ENCODE measurements at places on chromosomes 2 and 18. TPM values are rescaled to one million over a fixed set of nuclear protein-coding genes. Genes with fewer than 3 reads are reported as not detected.

Gene CCBE1
- not detected for total RNA-seq

Gene COL3A1
- not detected for total RNA-seq

- H3K4me3 ChIP-seq: no peak overlapping the region
- no peak for DNase-seq
- H3K36me3 ChIP-seq: peaks cover 4% of the 10 kb centered on the region
- H3K4me1 ChIP-seq: peaks cover 19% of the 10 kb centered on the region
- H3K27ac ChIP-seq: no peak overlapping the region
- peaks cover 19% of the 10 kb centered on the region for H3K27me3 ChIP-seq
Observed at GRCh38 chr18:31633392-31634330, 42.0 kb downstream of the TTR start.

DNA sequence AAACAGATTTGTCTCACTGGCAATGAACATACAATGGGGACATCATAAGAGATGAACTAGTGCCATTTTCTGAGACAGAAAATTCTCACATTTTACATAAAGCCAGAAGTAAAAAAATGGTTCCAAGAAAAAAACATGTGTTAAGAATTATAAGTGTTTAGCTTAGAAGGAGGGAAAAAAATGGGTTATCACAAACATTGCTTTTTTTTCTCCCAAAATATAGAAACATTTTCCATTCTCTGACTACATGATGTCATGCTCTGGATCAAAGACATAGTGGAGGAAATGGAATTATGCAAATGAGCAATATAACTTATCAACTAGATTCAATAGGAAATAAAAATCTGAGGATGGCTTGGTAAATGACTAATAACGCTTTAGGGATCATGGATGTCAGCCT is 49.8 kb downstream of the SPATS2L start:
- no peak overlapping the region for H3K4me3 ChIP-seq
- peaks cover 4% of the 10 kb centered on the region for H3K27me3 ChIP-seq
- H3K27ac ChIP-seq: no peak overlapping the region
- no peaks in the 10 kb centered on the region for H3K36me3 ChIP-seq
- H3K4me1 ChIP-seq: no peaks in the 10 kb centered on the region

GRCh38 chr2:160736148-160737028 is 242.8 kb upstream of the RBMS1 start:
- no peaks in the 10 kb centered on the region for H3K36me3 ChIP-seq
- H3K27ac ChIP-seq: no peak overlapping the region
- H3K27me3 ChIP-seq: no peaks in the 10 kb centered on the region
- no peaks in the 10 kb centered on the region for H3K4me1 ChIP-seq
- H3K4me3 ChIP-seq: no peak overlapping the region

- no peak overlapping the region for H3K4me3 ChIP-seq
- no peak for DNase-seq
- H3K27ac ChIP-seq: no peak overlapping the region
- H3K36me3 ChIP-seq: no peaks in the 10 kb centered on the region
Observed at GRCh38 chr18:58793361-58793760, 71.3 kb upstream of the ZNF532 start.

- DNase-seq: no peak
- H3K27ac ChIP-seq: no peak overlapping the region
- H3K36me3 ChIP-seq: no peaks in the 10 kb centered on the region
- peaks cover 4% of the 10 kb centered on the region for H3K4me1 ChIP-seq
Observed at GRCh38 chr2:26318950-26319349, 27.0 kb upstream of the SELENOI start.

- no peaks in the 10 kb centered on the region for H3K36me3 ChIP-seq
- no peak for DNase-seq
- H3K4me3 ChIP-seq: no peak overlapping the region
- peaks cover 3% of the 10 kb centered on the region for H3K4me1 ChIP-seq
- H3K27ac ChIP-seq: no peak overlapping the region
- peaks cover 66% of the 10 kb centered on the region for H3K27me3 ChIP-seq
Observed at GRCh38 chr18:499776-500631, 497 bp downstream of the COLEC12 start.

GRCh38 chr2:237278568-237278967 is 135.4 kb downstream of the COL6A3 start:
- H3K36me3 ChIP-seq: no peaks in the 10 kb centered on the region
- no peak for DNase-seq
- H3K27ac ChIP-seq: no peak overlapping the region
- H3K4me3 ChIP-seq: no peak overlapping the region

DNA sequence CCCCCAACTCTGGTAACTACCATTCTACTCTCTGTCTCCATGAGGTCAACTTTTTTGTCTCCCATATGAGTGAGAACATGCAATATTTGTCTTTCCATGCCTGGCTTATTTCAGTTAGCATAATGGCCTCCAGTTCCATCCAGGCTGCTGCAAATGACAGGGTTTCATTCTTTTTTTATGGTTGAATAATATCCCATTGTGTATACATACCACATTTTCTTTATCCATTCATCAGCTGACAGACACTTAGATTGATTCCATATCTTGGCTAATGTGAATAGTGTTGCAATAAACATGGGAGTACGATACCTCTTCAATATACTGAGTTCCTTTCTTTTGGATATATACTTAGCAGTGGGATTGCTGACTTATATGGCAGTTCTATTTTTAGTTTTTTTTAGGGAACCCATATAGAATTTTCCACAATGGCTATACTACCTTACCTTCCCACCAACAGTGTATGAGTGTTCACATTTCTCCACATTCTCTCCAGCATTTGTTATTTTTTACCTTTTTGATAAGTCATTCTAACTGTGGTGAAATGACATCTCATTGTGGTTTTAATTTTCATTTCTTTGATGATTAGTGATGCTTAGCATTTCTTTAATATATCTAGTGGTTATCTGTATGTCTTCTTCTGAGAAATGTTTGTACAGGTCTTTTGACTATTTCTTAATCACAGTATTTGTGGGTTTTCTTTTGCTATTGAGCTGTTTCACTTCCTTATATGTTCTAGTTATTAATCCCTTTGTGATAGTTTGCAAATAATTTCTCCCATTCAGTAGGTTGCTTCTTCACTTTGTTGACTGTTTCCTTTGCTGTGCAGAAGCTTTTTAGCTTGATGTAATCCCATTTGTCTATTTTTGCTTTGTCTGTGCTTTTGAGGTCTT is 112.2 kb downstream of the SRBD1 start:
- H3K4me1 ChIP-seq: peaks cover 32% of the 10 kb centered on the region
- H3K4me3 ChIP-seq: no peak overlapping the region
- H3K27me3 ChIP-seq: no peaks in the 10 kb centered on the region
- DNase-seq: no peak

GRCh38 chr2:160087854-160088745 is 25.7 kb upstream of the PLA2R1 start:
- no peak overlapping the region for H3K27ac ChIP-seq
- H3K36me3 ChIP-seq: peaks cover 14% of the 10 kb centered on the region
- no peaks in the 10 kb centered on the region for H3K4me1 ChIP-seq
- H3K4me3 ChIP-seq: no peak overlapping the region
- H3K27me3 ChIP-seq: no peaks in the 10 kb centered on the region
